Activated T-cell treated with anti-CD3 and anti-CD28 coated beads, Interleukin-2, amount 50 U/mL, for 72 hours (primary cell): ENCODE measurements at places on chromosomes 2 and 18.

DNA sequence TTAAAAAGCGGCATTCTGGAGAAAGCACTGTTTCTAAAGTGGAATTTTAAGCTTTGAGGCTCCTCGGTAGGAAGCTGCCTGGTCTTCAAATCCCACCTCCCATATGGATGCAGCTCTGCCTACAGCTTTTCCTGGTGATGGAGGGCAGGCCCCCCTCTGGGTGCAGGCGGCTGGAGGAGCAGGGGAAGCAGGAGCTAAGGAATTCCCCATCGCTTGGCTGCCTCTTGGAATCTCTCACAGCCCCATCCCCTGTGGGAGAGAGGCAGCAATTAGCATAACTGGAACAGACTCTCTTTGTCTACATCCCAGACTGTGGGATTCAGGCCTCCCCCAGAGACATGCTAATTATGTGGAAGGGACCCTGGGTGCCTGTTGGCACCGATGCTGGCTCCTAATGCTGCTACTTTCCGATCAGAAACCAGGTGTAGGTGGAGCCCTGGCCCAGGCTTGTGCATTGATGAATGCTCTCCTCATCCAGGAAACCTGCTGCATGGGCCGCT is 51.3 kb downstream of the LIPG start:
- DNase-seq: no peak

DNA sequence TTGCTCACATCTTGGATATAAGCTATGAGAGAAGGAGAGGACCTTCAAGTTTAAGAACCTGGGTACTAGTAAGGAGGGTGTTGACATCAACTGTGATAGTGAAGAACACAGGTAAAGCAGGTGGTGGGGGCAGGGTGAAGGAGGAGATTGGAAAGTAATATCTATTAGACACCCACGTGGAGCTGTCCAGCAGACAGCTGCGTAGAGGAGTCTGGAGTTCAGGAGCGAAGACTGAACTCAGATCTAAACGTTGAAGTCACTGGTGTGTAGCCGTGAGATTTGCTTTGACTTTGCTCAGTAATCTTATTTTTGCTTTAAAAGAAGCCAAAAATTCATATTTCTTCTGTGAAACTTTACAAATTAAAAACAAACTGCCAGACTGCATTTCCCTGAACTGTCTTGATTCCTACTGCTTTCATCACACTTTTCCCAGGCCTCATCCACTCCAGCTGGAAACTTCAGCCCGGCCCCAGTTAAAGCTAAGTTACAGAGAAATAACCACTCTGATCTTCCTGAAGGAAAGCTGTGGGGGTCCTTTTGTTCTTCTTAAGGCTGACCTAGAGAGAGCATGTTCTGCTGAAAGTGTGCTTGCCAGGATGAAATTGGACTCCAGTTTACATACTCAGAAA is 533.3 kb downstream of the CNTNAP5 start:
- no peak for DNase-seq

- no peak for DNase-seq
These were observed 282.1 kb upstream of the HS6ST1 start for GRCh38 chr2:128600581-128601297.

DNA sequence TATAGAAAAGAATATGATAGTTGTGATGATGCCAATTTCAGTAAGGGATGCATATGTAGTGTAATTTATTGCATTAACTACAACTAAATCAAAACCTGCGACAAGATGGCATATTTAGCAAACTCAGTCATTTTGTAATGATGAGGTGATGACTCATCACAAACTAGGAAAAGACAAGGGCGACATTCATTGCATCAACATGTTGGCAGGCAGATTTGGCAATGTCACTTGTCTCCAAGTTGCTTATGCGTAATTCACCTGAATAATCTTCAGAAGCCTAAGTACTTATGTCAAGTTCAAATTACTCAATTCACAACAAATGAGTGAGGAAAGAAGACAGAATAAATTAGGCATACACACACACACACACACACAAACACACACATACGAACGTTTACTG is 273.2 kb upstream of the RGPD4 start:
- DNase-seq: no peak

DNA sequence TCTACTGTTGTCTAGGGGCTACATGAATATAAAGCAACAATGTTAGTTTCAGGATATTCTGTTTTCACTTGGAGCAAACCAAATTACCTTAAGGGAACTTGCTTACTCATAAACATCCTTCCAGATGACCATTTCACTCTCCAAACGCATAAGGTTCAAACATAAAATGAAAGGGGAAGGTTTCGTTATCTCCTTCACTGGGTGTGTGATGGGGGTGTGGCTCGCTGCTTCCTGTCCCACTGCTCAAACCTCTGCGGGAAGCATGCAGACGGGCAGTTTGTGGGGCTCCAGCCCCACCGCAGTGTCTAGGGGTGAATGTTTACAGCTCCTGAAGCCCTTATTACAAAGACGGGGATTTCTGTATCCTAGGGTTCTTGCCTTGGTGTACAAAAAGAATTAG is 1310.9 kb upstream of the TMEFF2 start:
- DNase-seq: no peak

DNA sequence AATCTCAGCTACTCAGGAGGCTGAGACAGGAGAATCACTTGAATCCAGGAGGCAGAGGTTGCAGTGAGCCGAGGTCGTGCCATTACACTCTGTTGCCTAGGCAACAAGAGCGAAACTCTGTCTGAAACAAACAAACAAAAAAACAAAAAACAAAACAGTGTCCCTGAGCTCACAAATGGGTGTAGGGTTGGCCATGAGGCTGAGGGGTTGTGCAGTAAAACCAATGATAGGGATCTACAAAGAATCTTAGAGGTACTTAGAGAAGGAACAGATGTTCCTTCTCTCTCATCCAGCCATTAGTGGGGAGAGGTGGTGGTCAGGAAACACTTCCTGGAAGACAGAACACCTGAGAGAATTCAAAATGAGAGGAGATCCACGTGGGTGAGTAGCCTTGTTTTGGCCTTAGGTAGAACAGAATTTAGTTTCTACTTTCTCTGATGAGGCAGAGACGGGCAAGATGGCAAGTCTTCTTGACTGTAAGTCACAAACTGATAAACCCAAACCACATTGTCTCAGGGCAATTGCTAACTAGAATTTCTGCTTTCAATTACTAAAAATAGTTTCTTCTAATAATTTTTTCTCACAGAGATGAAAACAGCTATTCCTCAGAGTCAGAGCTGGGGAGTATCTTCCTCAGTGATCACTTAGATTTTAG is 61.5 kb upstream of the PPM1B start:
- DNase-seq: no peak

- DNase-seq: no peak
These were observed 20.0 kb downstream of the MEP1B start for GRCh38 chr18:32209685-32210445.

DNA sequence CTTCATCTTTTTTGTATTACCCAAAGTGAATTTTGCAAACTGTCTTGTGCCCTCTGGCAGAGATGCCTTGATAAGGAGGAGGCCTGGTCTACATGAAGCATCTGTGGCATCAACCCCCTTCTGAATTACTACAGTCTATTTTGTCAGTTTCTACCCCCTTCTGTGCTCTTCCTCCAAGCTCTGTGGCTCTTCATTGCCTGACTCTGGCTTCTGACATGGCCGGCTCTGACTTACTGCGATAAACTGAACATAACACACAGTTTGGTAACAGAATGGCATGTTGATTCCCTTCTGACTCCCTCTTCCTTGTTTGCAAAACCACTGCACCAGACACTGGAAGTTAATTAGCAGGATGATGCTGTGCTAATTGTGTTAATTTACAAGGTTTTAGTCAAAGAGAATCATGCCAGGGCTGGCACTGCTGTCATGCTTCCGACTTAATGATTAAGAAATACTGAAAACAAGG is 122.5 kb downstream of the FIGN start:
- DNase-seq: no peak

GRCh38 chr2:234989183-234989701 is 37.4 kb downstream of the SH3BP4 start:
- no peak for DNase-seq

GRCh38 chr2:23696752-23697045 is 230.2 kb downstream of the ATAD2B start:
- DNase-seq: no peak

DNA sequence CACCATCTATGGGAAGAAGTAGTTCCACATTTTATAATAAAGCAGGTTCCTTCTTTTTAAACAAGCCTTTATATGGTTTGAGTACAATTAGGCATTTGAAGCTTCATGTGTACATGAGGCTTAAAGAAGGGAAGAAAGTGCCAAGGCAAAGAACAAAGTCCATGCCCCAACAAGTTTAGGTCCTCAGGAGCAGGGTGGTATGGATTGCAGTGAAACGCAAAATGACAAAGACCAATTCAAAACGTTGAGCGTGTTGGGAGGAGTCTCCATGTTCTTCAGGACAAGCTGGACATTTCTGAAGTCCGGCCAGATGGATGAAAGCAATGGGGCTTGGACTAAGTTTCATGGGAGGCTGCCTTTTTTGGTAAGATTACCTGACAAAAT is 78.8 kb upstream of the FZD5 start:
- no peak for DNase-seq

- no peak for DNase-seq
These were observed 66.6 kb downstream of the ACKR3 start for GRCh38 chr2:236636261-236636660.

- no peak for DNase-seq
These were observed 49.4 kb downstream of the MRPS9 start for GRCh38 chr2:105087273-105087672.

DNA sequence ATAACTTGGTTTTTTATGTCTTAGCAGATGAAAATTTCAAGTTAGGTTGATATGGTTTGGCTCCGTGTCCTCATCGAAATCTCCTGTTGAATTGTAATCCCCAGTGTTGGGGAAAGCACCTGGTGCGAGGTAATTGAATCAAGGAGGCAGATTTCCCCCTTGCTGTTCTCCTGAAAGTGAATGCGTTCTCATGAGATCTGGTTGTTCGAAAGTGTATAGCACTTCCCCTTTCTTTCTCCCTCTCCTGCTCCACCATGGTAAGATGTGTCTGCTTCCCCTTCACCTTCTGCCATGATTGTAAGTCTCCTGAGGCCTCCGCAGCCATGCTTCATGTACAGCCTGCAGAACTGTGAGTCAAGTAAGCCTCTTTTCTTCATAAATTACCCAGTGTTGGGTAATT is 242.1 kb upstream of the TNP1 start:
- DNase-seq: no peak

DNA sequence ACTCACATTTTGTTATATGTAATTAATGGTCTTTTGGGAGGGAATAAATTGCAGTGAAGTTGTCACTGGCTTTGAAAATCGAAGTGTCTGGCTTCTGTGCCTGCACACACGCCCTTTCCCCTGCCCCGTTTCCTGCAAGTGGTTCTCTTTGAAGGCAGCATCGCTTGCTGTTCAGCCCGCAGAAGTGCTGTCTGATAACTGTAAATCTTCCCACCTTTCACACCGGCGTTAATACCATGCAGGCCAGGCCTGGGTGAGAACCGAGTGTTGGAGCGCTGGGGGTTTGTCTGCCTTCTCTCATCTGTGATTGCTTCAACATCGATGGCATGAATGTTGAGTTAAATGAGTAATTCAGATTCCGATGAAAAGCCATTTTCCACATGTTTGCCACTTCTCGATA is 37.9 kb upstream of the RPL31 start:
- DNase-seq: no peak

GRCh38 chr2:83654091-83654611 is 804.9 kb downstream of the SUCLG1 start:
- DNase-seq: no peak

DNA sequence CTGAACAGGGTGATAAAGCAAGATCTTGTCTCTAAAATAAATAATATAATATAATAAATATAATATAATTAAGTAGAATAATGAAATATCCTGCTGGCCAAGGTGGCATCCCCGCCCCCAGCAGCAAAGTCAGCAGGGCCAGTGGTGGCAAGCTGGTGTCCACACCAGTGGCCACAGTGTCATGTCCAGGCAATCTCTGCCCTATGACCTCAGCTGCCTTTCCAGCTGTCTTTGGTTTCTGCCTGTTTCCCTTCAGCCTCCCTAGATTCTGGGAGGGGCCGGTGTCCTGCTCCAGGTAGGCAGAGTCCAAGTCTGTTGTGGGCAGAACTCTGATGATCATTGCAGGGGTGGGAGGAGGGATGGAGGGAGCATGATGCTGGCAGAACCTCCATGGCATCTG is 16.2 kb upstream of the STEAP3 start:
- no peak for DNase-seq

DNA sequence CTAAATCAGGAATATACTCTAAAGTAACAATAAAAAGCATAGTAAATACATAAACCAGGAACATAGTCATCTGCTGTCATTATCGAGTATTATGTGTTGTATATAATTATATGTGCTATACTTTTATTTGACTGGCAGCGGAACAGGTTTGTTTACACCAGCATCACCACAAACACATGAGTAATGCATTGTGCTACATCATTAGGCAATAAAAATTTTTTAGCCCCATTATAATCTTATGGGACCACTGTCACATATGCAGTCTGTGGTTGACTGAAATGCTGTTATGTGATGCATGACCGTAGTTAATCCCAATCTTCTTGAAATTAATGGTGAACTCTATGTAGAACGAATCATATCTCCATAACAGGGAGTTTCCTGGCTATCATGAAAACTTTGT is 136.7 kb upstream of the ZFP36L2 start:
- no peak for DNase-seq

DNA sequence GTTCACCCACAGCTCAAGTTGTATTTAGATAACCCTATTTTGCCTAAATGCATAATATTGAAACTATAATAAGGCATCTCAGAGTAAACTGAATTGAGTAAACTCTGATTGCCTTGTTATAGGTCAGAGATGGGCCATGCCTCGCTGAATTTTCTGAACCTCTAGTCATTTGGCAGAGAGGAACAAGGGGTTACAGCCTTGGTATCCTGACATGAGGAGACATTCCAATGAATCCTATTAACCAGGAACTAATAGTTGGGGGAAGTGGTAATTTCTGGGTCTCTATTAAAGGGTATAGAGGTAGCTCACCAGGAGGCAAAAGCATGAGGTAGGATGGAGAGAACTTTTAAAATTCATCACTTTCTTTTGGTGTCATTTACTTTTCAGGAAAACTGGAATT is 227.4 kb upstream of the CHST9 start:
- no peak for DNase-seq

DNA sequence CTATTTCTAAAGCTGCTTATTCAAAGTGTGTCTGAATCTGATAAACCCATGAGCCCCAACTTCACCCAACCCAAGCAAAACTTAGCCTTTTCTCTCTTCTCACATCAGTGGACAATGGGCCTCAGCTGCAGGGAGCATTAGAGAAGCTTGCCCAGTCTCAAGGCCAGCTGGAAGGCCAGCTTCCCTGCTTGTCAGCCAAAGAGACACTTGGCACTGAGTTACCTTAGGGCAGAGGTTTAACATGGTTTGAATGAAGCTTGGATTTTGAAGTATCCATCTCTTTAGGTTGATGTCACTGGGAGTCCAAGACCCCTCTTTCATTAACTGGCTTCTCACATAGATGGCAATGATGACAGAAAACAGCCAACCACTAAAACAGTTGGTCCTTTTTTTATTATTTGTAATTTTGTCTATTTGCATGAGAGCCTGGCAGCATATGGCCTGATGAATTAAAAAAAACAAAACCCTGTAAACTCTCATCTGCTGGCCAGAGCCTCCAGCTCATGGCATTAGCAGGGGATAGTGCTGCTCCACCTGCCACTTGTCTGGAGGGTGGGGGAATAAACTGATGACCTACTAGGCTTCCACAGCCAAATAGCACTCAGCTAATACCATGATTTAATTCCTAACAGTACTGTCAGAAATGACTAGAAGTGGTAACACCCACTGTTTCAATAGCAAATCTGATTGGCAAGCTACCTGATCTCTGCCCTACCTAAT is 137.0 kb downstream of the UBE2E3 start:
- no peak for DNase-seq
